ENCODE measurements at places on chromosomes 12 and 14.

DNA sequence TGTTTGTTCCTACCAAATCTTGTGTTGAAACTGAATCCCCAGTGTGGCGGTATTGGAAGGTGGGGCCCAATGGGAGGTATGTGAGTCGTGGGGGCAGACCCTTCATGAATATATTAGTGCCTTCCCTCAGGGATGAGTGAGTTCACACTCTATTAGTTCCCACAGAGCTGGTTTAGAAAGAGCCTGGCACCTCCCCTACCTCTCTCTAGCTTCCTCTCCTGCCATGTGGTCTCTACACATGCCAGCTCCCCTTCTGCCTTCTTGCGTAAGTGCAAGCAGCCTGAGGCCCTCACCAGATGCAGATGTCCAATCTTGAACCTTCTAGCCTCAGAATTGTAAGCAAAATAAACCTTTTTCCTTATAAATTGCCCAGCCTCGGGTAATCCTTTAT is 105.8 kb downstream of the SPTSSA start:
- no peak for DNase-seq

GRCh38 chr12:104219908-104220404 is 4.4 kb downstream of the TXNRD1 start:
- DNase-seq = peak; percentile 12

DNA sequence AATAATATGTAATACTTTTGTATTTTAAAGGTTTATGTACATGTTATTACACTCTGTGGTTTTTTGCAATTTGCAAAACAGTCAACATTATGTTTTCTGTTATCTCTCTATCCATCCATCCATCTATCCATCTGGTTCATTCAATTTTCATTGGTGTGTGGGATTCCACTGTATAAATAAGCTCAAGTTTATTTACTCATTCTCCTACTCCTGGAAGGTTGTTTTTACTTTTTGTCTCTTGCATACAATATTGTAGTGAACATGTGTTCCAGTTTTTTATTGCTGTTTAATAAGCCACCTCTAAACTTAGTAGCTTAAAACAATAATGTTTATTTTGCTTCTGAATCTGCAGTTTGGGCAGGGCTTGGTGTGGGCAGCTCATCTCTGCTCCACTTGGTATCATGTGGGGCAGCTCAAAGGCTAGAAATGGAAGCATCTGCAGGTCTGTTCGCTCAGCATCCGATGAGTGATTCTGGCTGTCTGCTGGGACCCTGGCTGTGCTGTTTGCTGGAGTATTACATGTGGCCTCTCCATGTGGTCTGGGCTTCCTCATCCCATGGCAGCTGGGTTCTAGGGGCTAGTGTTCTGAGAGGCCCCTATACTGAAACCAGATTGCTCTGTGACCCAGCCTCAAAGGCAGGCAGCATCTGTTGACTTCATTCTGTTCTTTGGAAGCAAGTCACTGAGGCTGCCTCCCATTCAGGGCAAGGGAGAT is 98.8 kb downstream of the SLC25A47 start:
- no peak for DNase-seq

DNA sequence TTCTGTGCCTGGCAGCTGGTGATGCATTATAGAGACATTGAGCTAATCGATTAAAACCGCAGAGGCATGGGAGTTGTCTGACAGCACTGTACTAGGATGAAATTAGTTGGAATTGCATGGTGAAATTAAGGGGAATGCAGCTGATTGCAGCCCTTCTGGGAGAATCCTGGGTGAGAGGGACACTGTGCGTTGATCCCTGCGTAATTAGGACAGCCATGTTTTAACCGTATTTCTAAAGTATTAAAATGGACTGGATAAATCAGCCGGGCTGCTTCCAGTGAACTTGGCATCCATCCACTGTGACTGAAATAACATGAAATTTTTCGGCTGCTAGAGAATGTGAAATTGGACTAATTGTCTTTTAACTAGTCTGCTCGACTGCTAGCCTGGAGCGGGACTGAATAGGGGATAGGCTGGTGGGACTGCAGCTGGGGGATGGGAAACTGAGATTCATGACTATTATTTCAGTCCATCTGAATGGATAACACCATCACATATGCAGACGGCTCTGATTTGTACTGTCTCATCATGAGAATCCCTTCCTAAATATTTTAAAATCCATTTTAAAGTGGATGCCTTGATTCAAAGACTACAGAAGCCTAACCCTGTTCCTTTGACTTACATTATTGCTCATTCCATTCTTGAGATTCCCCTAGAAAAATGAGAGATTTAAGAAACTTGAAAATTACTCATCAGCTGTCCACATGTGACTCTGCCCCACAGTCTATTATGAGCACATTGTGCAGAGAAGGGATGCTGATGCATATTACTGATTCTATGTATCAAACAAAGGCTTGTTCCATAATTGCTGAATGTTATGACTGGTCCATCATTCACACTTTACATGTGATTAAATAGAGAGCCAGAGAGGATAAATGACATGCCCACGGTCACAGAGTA is 343.9 kb downstream of the NPAS3 start:
- DNase-seq = no peak

DNA sequence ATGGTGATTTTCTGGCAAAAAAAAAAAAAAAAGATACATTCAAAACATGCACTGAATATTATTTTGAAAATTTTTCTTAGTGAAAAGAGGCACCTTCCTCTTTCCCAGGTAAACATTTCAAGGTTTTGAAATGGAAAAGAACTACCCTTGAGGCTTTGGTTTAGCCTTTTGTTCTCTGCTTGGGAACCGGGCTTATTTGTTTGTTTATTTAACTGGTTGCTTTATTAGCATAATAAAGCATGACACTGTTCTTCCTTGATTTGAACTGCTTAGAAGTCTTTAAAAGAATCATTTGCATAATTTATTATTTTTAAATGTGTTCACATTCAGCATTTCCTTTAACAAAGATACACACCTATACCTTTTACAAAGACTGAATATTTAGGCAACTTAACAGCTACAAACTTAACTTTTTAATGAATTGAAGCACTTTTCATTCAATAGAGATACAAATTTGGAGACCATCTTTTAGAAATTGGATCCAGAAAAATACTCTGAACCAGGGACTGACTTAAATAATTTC is 174.5 kb downstream of the FBXL14 start:
- DNase-seq = no peak

GRCh38 chr12:127133675-127134335 is 1133.2 kb upstream of the TMEM132C start:
- no peak for DNase-seq

- no peak for DNase-seq
Measured at GRCh38 chr14:61192989-61193388, 88.1 kb downstream of the TMEM30B start.

GRCh38 chr14:89811954-89812575 is 142.5 kb downstream of the EFCAB11 start:
- DNase-seq = no peak

DNA sequence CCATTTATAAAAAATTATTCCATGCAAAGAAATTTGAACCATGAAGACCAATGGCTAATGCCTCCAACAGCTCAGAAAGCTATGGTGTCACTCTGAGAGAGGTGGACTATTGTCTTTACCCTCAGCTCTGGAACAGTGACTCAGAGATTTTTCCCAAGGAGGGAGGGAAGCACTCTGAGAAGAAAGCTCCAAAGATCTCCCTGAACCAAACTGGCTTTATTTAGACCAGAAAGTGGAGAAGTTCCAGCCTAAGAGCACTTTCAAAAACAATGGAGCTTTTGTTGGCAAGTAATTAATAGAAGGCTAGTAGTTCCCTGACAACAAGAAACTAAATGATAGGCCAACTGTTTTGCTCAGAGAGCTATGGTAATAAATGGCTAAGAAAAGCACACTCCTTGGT is 599.9 kb upstream of the MDGA2 start:
- no peak for DNase-seq

- no peak for DNase-seq
Measured at GRCh38 chr12:94792693-94793092, 142.3 kb upstream of the TMCC3 start.

DNA sequence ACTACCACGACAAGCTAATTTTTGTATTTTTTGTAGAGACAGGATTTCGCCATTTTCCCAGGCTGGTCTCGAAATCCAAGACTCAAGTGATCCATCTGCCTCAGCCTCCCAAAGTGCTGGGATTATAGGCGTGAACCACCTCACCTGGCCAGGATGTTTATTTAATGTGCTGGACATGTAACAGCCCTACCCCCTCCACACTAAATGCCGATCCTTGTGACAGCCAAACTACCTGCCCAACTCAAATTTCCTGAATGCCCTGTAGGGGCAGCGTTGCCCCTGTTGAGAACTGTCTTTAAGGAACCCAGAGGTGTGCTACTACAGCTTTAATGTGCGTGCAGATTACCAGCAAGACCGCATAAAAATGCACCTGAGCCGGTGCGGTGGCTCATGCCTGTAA is 48.1 kb downstream of the KCNK13 start:
- no peak for DNase-seq

GRCh38 chr12:28793581-28794151 is 355.4 kb upstream of the FAR2 start:
- DNase-seq = no peak

GRCh38 chr12:104490186-104490585 is 33.4 kb downstream of the CHST11 start:
- DNase-seq = no peak

DNA sequence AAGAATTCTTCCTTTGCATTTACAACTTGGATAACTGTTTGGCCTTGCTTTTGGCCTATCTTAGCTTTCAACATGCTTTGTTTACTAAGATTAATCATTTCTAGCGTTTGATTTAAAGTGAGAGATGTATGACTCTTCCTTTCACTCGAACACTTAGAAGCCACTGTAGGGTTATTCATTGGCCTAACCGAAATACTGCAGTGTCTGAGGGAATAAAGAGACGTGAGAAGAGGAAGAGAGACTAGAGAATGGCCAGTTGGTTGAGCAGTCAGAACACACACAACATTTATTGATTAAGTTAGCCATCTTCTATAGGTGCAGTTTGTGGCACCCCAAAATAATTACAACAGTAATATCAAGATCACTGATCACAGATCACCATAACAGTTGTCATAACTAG is 62.3 kb upstream of the CCDC175 start:
- DNase-seq = no peak
